NCI-H1417 (cell line): ENCODE measurements at places on chromosomes 7 and 10.

GRCh38 chr10:102643336-102644065 lies 778 bp upstream of the TRIM8 start:
- DNase-seq: peak; percentile 29

DNA sequence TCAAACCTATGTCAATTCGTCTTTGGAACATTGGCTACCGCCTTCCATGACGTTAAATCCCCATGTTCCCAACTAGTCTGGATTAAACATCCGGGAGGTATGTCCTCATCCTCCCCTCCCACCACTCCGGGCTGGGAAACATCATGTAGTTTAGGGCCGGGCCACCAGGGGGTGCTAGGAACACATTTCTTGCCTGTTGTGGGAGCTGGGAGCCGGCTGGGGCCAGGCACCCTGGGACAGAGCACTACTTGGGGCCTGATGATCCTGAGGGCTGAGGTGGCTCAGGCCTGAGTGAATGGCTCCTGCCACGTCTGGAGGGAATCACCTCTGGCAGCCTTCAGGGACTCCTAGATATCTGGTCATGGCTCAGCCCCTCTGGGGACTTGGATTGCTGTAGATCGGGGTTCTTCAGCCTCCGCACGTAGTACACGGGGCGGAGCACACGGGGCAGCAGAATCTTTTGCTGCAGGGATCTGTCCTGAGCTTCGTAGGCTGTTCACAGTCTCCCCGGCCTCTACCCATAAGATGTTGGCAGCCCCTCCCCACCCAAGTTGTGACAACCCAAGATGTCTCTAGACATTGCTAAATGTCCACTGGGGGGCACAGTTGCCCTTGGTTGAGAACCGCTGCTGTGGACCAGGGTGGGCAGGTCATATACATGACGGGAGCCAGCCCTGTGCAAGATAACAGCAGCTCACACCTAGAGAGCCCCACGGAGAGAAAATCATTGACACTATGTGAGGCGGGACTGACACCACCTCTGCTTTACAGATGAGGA lies 141.2 kb upstream of the ZNF716 start:
- DNase-seq: peak; percentile 9

DNA sequence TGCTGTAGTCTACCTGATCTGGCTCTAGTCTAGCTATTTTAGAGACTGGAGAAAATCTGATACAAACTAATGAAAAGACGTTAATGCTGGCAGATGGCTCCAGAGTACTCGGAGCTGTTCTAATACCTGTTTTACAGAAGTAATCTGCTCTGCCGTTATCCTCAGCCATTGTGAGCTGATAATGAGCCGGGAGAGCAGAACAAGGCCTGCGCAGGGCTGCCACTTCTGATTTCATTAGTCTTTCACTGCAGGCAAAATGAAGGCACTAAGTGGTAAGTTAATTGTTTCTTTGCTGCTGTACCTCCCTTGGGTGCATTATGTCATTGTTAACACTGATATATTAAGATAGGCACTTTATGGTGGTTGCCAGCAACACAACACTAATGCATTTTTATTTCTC lies 456.4 kb upstream of the PFKP start:
- DNase-seq: peak; percentile 1

DNA sequence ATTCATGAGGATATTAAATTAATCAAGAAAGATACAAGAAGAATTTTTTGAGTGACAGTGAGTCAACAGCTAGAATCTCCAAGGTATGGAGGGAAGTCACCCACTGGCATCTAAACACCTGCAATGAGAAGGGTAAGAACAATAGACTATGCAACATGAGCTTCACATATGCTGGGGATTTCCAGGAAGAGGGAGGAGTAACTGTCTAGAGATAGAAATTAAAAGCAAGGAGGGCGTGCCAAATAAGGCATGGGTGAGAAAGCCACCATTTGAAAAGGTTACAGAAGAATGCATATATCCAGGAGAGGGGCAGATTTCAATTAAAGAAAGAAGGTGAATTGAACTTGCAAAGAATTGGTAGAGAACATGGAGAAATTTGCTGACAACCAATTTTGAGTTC lies 365.7 kb downstream of the GPR37 start:
- DNase-seq: no peak

DNA sequence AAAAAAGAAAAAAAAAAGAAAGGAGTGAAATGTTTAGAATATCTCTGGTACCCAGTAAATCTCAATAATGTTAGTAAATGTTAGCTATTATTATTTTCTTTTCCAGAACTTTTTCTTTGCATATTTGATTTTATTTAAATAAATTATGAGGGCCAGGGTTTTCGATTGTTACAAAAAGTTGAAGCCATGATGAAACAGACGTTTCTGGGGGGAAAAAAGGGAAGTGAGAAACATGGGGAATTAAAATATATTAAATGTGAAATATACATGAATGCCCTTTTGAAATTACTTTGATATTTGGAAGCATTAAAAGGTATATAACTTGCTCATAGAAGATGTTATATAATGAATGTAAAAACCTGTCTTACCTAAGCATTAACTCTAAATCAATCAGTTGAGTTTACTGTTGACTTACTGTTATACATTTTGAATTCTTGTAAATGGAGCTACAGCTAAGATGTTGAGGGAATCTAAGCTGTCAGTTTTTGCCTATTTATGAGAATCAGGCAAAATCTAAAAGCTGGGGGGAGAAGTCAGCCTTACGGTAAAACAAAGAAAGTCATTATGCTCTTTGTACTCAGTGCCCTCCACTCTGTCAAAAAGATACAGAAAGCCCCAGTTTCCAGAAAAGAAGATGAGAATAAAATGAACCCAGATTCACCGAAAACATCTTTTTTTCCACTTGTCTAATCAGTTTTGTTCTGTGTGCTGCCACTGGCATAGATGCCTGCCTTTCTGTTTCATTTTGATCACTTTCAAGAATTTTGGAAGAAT lies 30.0 kb upstream of the KDM7A start:
- no peak for DNase-seq

GRCh38 chr10:86955501-86956194 lies 1.8 kb downstream of the MMRN2 start:
- no peak for DNase-seq

GRCh38 chr10:59668096-59668495 lies 41.6 kb downstream of the SLC16A9 start:
- peak; percentile 3 for DNase-seq

DNA sequence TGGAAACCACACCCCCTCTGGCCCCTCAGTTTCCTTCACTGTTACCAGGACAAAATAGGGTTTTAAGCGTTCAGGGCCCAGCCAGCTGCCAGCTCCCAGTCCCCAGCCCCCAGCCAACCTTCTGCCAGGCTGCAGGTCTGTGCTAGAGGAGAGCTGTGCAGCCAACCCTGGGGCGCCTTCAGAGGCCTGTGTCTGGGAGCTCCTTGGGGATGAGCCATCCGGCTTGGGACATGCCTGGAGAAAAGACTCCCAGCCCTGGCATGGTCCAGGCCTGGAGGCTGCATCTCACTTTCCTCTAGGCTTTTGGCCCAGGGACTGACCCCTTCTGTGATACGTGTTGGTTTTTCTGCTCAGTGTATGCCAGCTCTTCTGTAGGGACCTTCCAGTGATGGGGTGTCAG lies 487.6 kb upstream of the MGMT start:
- DNase-seq: no peak

- DNase-seq: no peak
Measured at GRCh38 chr10:127881262-127881661, 11.5 kb downstream of the CLRN3 start.

- no peak for DNase-seq
Measured at GRCh38 chr10:1043532-1043995, 5.4 kb downstream of the IDI1 start.

GRCh38 chr7:101754424-101755159 lies 62.8 kb upstream of the CUX1 start:
- peak; percentile 34 for DNase-seq

- DNase-seq: no peak
Measured at GRCh38 chr10:126170371-126170770, 217.9 kb downstream of the ADAM12 start.

DNA sequence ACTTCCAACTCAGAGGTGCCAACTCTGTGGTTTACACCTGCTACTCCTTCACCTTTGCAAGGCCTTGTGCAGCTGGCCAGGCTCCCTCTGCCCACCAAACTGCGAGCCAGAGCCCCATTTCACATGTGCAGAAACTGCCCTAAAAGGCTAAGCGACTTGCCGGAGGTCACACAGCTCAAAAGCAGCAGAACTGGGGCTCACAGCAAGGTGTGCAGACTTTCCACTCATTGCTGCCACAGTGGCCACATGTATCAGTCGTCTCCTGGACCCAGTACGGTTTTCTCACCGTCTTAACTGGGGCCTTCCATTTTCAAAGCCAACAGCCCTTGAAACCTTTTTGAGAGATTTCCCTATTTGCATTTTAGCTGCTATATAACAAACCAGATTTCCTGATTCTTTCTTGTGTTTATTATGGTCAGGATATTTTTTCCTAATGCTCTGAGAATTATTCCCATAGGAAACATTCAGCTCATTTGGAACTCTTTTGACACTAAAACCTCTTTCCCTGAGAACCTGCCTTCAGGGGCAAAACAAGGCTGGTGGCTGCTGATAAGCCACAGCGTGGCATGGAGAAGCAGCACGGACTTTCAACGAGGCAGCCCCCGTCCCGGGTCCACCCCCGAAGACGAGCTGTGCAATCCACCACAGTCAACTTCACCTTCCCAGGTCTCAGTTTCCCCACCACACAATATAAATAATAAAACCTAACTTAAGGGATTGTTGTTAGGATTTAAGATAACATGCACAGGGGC lies 29.9 kb downstream of the SORBS1 start:
- DNase-seq: no peak

- DNase-seq: no peak
Measured at GRCh38 chr7:33261585-33261984, 132.2 kb downstream of the BBS9 start.

- peak; percentile 45 for DNase-seq
Measured at GRCh38 chr10:94630017-94630688, 53.4 kb upstream of the CYP2C18 start.

- no peak for DNase-seq
Measured at GRCh38 chr10:24651923-24652322, 71.8 kb downstream of the ARHGAP21 start.

DNA sequence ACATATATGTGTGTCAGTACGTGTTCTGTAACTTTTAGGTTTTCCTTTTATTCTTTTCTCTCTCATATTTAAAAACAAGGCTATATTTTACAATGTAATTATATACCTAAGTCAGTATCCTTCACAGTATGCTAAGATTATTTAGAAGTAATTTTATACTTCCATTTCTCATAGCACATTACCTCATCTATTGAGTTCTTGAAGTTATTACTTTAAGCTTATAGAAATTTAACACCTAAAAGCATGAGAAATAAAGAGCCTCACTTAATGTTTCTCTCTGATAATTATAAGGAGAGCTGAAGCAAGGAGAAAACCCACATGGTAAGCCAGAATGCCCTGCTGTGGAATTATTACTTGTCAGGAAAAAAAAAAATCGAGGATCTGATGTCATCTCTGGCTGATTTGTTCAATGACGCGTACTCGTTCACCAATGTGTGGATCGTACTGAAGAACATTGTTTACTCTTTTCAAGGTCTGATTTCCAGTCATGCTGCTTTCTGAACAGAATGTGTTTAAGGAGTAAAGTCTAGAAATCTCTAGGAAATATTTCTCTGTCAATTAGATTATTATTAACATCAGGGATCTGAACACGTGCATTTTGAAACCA lies 21.9 kb downstream of the CACNB2 start:
- DNase-seq: no peak

- peak; percentile 48 for DNase-seq
Measured at GRCh38 chr7:97865104-97865503, 7.1 kb downstream of the ASNS start.
